Amniotic stem cell (primary cell): ENCODE measurements at places on chromosomes 11 and 22.
A peak's percentile ranks its signal among the peaks of the same experiment; 100 is the strongest.

- no peak for DNase-seq
Observed at GRCh38 chr11:115338476-115338875, 165.7 kb downstream of the CADM1 start.

DNA sequence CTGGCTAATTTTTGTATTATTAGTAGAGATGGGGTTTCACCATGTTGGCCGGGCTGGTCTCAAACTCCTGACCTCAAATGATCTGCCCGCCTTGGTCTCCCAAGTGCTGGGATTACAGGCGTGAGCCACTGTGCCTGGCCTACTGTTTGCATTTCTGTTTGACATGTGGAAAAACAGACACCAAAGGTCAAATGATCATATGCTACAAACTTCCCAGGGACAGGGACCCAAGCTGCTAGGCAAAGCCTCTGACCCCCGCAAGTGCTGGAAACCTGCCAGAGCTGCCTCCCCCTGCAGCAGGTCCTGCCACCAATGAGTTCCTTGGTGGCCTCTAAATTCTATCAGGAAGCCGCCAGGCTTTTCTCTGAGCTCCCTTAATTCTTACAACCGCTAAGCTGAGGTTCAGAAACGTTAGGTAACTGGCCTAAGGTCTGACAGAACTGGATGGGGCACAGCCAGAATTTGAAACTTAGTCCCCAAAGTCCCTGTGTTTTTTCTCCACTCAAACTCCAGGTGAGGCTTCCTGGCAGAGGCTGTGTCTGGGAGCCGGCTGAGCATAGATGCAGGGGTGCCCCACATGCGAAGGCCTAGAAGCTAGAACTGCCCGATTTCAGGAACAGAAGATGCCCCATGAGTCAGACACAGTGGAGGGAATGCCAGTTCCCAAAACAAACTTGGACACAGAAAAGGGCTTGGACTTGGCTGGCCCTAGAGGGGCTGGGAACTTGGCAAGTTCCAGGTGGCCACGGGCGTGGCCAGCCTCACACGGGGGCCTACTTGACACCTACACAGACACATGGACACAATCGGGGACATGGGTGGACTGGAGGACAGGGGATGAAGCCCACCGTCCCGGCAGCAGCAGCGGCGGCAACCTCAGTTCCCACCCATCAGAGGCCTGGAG is 7.4 kb downstream of the CSNK1E start:
- no peak for DNase-seq

GRCh38 chr11:44618561-44619425 is 53.3 kb downstream of the CD82 start:
- no peak for DNase-seq

- DNase-seq, result no peak
Observed at GRCh38 chr11:9169595-9170295, 78.3 kb upstream of the SCUBE2 start.

- no peak for DNase-seq
Observed at GRCh38 chr22:39984006-39984405, 10.7 kb upstream of the FAM83F start.

GRCh38 chr22:46089426-46090035 is 60.8 kb upstream of the PPARA start:
- DNase-seq, result no peak

- DNase-seq, result no peak
Observed at GRCh38 chr11:77142091-77142975, 14.3 kb downstream of the MYO7A start.

- DNase-seq, result no peak
Observed at GRCh38 chr11:125315079-125315740, 150.7 kb downstream of the PKNOX2 start.

GRCh38 chr11:30560206-30561106 is 25.7 kb downstream of the MPPED2 start:
- DNase-seq, result no peak

- DNase-seq, result no peak
Observed at GRCh38 chr11:13663631-13664071, 4.8 kb upstream of the FAR1 start.

- DNase-seq, result no peak
Observed at GRCh38 chr11:83972536-83972935, 686.4 kb upstream of the CCDC90B start.

DNA sequence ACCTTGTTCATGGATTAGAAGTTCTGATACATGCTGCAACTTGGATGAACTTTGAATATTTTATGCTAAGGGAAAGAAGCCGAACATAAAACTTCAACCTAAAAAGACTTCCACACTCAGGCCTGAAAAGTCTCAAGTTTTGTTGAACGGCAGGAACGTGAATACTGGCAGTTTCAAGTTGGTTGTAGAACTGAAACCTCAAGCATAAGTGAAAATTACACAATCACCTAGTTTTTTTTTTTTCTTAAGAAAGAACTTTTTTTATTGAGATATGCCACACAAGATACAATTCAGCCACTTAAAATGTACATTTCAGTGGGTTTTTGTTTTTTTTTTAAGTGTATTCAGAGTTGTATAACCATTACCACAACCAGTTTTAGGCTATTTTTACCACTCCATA is 50.8 kb upstream of the ADORA2A start:
- DNase-seq, result no peak

DNA sequence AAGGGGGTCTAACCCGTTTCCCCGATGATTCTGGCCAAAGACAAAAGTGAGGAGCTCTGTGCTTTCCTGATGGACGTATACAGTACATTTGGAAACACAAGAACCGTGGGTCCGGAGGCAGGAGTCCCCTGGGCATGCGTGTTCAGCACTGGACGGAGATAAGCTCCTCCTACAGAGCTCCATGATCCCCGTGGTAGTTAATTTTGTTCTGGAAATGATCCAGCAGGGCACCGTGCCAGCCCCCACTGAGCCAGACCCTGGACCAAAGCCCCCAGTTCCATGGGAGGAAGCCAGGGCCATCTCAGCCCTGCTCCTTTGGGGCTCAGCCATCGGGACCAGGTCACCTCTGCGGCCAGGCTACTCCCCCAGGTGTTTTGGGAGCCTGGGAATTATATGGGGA is 83.3 kb downstream of the TRMU start:
- no peak for DNase-seq

DNA sequence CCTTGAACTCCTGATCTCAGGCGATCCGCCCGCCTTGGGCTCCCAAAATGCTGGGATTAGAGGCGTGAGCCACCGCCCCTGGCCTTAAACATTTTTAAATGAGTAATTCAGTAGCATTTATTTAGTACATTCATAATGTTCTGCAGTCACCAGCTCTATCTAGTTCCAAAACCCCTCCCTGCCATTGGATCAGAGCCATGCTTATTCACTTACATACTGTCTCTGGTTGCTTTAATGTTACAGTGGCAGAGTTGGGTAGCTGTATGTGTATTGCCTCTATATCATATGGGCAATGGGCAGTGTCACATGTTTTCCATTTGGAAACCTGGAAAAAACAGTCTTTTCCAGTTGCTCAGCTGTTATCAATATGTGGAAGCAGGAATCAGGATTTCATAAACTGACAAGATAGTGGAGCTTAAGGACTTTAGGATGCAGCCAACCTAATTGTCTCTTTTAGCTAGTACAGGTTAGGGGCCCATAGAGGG is 10.5 kb downstream of the COA4 start:
- no peak for DNase-seq

DNA sequence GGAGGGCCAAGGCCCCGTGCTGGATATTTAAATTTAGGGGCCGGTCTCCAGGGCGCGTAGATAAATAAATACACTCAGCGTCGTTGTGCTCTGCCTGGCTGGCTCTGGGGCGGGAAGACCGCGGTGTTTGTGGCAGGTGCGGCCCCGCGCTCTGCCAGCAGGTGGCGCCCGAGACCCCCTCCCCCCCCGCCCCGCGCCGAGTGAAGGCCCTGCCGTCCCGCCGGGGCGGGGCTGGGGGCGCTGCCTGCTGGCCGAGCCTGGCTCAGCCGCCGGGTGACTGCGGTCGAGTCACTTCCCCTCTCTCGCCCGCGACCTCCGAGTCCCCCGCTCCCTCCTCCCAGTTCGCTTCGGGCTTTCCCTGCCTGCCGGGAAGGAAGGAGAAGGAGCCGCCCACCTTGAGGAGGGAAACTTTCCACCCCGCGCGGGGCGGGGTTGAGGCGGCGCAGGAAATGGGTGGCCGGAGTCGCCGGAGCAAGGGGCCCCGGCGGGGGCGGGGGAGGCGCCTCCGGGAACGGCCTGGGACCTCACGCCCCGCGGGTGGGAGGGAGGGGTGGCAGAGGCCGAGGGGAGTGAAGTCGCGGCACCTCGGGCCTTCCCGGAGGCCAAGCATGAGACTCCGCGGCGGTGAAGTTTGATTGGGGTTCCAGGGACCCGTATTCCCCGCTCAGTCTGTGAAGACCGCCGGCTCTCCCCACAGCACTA is 1.6 kb upstream of the EHBP1L1 start:
- DNase-seq, result peak; percentile 88

DNA sequence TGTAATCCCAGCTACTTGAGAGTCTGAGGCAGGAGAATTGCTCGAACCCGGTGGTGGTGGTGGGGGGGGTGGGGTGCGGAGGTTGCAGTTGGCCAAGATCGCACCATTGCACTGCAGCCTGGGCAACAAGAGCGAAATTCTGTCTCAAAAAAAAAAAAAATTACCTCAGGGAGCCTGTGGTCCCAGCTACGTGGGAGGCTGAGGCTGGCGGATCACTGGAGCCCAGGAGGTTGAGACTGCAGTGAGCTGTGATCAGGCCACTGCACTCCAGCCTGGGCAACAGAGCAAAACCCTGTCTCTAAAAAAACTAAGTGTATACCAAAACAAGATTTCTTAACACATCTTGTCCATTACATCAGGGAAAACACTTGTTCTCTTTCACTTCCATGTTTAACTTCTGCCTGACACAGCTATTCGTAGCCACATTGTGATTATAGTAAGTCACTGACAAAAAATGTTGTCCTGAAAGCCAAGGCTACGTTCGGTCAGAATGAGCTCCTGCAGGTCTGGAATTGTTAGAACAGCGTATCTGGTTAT is 1.4 kb downstream of the TMEM80 start:
- no peak for DNase-seq

DNA sequence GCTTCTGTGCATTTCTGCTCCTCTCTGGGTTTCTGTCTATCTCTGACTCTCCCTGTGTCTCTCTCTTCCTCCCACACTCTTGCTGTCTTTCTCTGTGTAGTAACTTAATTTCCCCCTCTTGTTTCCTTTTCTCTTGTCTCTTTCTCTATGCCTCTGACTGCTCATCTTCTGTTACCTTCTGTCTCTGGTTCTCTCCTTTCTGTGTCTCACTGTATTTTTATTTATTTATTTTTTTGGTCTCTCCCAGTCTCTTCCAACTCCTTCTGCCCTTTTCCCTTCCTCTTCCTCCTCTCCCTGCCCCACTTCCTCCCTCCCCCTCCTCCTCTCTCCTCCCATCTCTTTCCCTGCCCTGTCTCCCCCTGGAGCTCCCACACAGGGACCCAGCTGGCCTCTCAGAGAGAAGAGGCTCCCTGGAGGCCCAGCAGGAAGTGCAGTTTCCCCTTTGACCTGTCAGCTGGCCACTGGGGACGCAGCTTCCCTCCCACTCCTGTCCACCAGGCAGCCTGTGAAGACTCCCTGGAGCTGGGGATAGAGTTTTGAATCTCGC is 38.3 kb upstream of the MYH9 start:
- no peak for DNase-seq

- no peak for DNase-seq
Observed at GRCh38 chr22:42611051-42611450, 3.6 kb downstream of the POLDIP3 start.

- DNase-seq, result peak; percentile 36
Observed at GRCh38 chr11:85663753-85664614, 945 bp downstream of the CREBZF start.

DNA sequence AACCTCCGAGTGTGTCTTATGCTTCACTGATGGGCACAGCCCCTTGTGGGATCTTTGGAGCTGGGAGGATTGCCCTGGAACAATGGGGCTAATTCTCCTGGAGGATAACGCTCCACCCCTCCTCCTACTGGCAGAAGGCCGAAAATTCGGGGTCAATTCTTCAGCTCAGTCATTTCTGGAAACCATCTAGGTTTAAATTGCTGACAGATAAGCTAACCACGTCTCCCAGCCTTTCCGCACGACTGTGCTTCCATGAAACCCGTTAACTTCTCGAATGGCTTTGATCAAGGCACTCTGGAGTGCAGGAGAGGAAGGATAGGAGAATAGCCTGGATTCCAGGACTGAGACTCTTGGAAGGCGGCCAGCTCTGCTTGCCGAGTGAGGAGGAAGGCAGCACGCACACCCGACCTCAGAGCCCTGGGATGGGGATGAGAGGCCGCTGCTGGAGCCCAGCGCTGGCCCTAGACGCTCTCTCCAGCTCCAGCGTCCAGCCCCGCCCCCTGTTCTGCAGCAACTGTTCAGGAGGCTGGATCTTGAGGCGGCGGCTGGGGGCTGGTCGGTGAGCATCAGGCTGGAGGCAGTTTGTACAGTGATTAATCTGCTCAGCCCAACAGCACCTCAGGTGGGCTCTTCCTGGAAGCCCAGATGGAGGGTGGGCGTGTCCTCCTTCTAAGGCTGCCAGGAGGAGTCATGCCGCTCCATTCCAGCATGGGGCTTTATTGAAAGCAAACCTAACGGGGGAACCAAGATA is 176.7 kb upstream of the NCAM1 start:
- DNase-seq, result no peak

DNA sequence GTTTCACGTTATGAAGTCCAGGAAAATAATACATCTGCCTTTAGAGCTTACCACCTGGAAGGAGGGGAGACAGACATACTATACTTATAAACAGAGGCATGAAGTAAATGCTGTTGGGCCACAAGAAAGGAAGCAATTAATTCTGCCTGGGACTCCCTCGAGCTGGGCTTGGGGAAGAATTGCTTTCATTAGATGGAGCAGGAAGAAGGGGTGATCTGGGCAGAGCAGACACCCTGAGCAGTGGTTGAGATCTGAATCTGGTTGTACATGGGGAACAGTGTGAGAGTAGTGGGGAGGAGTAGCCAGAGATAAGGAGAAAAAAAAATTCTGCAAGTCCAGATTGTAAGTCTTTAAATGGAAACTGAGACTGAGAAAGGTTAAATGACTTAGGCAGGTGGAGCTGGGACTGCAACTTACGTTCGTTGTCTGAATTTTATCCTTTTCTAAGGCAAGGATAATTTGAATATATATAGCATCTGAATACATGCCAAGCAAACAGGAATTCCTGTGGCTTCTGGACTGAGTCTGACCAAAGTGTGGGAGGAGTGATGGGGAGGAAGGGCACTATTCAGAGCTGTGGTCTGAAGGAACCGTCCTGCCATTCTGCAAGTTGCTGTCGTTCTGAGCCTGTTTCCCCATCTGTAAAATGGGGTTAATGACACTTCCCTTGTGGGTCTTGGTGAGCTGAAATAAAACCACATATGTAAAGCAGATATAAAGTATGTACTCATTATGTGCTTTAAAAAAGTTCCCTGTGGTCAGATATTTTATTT is 7.9 kb downstream of the NCAM1 start:
- no peak for DNase-seq

- no peak for DNase-seq
Observed at GRCh38 chr22:48706934-48707762, 1120.5 kb downstream of the BRD1 start.

DNA sequence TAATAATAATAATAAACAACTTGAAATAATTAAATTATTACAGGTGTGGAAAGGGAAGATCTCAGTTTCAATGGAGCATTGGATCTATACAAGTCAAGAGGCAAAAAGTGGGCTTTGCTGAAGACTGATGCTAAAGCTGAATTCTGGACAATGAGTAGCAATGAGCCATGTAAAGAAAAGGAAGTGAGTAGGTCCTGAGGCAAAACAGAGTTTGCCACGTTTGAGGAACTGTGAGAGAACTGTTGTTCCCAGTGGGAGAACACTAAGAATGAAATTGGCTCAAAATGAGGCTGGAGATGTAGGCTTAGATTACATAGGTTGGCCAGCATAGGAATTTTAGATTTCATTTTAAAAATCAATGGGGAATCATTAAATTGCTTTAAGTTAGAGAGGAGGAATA is 33.9 kb upstream of the TEAD1 start:
- DNase-seq, result no peak
